ENCODE measurements at places on chromosomes 6 and 20.

DNA sequence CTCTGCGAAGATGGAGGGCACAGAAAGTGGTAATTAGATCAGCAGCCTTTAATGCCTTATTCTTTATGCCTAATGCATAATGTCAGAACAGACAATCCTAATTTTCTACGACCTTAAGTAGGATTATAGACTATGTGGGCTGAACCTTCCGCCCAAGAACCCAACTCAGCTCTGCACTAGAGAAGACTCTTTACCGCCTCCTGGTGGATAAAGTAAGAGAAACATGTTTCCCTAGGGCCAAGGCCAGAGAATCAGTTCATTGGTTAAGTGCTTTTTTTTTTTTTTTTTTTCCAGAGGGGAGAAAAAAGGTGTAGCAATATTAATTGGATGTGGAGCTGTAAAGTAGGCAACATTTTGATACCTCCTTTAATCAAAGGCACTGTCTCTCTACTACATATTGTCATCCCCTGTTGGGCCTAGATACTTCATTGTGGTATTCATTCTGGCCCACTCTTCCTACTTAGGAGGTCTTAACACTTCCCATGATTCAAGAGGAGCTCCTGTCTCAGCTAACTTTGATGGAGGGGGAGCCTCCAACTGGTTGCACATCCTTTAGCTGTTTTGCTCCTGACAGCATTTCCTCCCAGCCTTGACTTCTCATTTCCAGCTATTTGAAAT lies 124.9 kb upstream of the NRN1 start:
- no peak for DNase-seq

GRCh38 chr20:906001-906520 lies 10.1 kb downstream of the ANGPT4 start:
- DNase-seq: no peak

DNA sequence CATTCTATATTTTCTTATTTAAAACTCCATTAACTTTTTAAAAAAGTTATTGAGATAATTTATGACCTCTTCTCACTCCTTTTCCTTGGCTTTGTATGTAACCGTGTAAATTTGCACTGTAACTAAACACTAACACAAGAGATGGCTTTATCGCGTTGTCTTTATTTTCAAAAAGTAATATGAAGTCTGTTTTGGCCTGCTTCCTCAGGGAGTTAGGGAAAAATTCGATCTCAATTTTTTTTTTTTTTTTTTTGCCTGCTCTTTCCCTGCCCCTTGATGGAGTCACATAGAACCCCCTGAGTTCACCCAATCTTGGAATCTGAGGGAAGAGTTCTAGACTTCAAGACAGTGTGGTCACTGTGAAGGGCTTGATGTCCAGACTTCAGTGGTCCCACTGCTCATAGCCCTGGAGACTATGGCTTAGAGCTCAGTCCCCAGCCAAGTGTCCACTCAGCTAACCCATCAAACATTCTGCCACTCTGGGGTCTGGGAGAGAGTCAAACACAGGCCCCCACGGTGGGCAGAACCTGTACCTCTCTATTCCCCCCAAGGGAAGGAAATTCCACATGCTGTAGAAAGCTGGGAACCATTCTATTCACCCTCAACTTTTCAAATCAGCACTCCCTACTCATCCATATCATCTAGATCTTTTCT lies 15.7 kb upstream of the TBC1D22B start:
- DNase-seq: no peak

GRCh38 chr6:16657768-16658167 lies 103.5 kb downstream of the ATXN1 start:
- DNase-seq: no peak

- DNase-seq: no peak
Observed at GRCh38 chr6:151240791-151241642, 1.2 kb downstream of the AKAP12 start.

DNA sequence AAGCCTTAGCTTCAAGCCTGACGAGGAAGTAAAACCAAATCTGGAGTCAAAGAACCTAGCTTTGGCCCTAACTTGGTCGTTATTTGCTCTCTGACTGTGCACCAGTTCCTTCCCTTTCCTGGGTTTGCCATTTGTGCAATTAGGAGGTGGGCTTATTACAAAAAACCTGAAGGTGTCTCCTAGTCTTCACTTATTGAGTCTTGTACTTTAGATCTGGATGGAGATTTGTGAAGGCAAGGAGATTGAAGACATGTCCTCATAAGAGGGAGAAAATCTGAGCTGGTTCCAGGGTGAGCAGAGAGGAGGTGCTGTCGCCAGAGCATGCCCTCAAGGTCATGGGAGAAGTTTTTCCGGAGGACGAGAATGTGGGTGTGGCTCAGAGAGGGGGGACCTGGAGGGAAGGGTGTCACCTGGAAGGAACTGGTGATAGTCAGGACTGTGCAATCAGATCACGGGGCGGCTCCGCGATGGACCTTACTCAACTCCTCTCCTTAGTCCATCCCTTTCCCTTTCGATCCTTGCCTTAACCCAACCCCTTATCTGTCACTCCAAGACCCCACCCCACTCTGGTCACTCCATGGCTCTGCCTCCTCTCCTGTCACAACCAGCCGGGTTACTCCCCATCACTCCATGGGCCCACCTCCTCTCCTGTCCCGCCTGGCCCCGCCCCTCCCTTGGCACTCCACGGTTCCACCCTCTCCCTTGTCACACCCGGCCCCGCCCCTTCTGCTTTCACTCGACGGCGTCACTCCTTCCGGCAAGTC lies 588 bp upstream of the ACSS2 start:
- DNase-seq: peak; percentile 94

- no peak for DNase-seq
Observed at GRCh38 chr20:59469267-59470252, 134.8 kb upstream of the PHACTR3 start.

GRCh38 chr6:16684195-16684689 lies 77.0 kb downstream of the ATXN1 start:
- DNase-seq: no peak

- DNase-seq: no peak
Observed at GRCh38 chr20:22617160-22617559, 32.8 kb upstream of the FOXA2 start.

DNA sequence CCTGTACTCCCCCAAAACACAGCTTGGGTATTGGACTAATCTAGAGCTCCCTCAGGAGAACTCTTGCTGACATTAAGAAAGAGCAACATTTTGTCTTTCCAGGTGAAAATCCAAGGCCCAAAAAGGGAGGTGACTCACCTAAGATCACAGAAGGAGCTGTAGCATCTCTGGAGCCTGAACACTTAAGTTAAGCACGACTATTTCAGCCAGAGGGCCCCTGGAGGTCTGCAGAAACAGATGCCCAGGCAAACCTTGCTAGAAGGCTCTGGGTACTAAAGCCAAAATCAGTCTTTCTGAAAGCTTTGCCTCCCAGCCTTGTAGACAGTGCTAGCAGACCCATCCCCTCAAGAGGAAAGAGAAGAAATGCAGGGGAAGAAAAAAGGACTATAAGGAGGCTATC lies 8.8 kb downstream of the EDN1 start:
- DNase-seq: no peak

DNA sequence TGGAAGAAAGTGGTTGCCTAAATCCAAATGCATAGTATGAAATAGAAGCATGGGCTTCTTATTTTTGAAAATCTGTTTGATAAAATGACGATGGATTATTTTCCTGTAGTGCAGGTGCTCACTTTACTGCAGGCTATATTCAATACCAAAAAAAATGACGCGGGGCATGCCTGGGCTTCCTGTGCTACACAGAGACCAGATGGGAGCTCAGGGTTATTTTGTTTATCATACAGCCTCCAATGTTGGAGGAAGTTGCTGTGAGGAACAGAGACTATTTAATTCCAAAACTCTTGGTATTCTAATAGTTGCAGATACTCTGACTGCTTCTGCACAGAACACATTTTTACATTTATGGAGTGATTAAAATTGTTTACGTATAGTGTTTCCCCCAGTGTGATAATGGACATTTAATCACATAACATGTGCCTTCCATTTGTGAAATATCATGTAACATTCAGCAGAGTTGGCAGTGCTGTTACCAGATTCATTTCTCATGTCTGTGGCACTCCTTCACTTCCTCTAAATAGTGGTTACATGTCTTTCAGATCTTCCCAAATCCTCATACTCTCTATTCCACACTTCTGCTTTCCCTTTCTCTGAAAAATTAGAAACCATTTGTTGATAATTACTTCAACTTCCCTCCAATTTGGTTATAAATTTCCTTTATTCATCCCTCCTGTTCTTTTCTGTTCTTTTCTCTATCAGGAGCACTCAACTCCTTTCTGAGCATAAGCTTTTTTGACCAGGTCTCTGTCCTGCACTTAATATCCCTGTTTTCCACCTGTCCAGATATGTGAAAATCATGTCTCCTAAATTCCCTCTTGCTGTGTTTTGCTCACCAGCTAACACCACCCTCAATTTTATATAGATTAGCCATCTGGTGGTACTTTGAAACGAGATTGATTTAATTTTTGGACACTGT lies 121.6 kb downstream of the ADGRB3 start:
- no peak for DNase-seq

DNA sequence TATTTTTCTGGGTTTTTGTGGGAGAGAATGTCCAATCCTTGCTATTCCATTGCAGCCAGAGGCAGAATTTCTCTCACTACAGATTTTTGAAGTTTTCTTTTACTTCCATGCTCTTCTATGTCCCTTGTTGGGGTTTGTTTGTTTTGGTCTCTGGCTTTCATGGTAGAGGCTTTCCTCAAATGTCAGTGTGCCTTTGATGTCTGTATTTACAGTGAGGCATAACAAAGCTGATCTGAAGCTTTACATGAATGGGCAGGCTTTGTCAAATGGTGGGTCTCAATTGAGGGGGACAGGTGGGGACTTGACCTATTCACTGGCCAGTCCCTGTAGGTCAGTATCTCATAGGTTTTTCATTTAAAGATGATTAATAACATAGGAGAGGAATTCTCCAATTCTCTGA lies 8.6 kb upstream of the CARMIL1 start:
- no peak for DNase-seq

DNA sequence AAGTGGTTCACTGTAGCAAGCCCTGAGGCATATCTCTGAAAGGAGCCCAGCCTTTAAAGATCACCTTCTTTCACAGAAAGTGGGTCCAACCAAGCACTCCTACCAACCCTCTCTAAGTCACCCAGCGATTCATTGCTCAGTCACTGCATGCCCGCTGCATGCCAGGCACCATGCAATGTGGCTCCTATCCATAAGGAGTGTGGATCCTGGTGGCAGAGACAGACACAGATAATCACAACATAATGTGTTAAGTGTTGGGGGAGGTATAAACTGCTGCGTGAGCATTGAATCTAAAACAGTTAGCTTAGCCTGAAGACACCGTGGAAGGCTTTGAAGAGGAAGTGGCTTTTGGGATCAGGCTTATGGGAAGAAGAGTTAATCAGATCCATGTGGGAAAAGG lies 659.5 kb downstream of the PTPRT start:
- DNase-seq: no peak

GRCh38 chr20:21702553-21703470 lies 2.7 kb upstream of the PAX1 start:
- DNase-seq: no peak
